Cardiac fibroblast (primary cell): ENCODE measurements at places on chromosomes 12 and 14.
A peak's percentile ranks its signal among the peaks of the same experiment; 100 is the strongest.

- DNase-seq = no peak
These were observed 180.5 kb downstream of the DAD1 start for GRCh38 chr14:22408547-22408946.

DNA sequence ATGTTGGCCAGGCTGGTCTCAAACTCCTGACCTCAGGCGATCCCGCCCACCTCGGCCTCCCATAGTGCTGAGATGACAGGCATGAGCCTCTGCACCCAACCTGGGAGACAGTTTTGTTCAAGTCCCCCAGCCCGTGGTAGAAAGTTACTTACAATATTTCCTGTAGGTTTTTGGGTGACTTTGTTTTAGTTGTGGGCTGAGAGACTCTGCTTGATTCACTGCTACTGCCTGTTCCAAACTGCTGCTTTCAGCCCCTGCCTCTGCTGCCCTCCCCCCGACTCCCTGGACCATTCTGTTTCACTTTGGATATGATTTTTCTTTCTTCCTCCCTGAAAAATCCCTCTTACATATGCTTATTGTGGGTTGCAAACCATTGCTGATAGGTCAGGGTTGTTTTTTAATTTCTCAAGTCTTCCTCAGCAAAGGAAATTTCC, 13.4 kb upstream of the PCNX1 start:
- DNase-seq = no peak

DNA sequence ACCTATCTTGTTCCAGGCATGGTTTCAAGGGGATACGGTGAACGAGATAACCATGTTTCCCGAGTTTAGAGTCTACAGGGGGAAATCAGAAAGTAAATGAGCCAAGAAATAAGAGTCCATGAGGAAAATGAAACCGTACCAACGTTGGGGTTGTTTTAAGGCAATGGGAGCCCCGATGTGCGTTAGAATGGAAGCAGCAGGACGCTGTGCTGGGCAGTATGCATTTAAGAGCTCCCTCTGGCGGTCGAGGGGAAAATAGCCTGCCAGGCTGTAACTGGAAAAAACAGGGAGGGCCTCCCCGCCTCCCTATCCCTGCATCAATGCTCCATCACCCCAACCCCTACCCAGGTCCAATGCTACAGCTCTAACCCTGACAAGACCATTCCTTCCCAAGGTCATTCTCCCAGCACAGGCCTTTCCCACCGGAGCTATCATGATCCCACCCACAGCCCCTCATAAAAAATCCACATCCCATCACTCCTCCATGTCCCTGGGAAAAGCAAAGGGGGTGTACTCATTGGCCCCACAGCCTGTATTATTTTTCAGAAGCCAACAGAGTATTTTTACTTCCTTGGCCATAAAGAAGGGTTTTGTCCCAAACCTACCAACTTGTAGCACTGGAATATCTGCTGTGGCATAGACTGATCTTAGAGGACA, 226.3 kb upstream of the NOS1 start:
- peak; percentile 25 for DNase-seq

- DNase-seq = peak; percentile 84
These were observed 18.3 kb downstream of the NOC4L start for GRCh38 chr12:132162508-132163031.

GRCh38 chr14:23562822-23563472, 4.6 kb downstream of the AP1G2 start:
- DNase-seq = peak; percentile 61

DNA sequence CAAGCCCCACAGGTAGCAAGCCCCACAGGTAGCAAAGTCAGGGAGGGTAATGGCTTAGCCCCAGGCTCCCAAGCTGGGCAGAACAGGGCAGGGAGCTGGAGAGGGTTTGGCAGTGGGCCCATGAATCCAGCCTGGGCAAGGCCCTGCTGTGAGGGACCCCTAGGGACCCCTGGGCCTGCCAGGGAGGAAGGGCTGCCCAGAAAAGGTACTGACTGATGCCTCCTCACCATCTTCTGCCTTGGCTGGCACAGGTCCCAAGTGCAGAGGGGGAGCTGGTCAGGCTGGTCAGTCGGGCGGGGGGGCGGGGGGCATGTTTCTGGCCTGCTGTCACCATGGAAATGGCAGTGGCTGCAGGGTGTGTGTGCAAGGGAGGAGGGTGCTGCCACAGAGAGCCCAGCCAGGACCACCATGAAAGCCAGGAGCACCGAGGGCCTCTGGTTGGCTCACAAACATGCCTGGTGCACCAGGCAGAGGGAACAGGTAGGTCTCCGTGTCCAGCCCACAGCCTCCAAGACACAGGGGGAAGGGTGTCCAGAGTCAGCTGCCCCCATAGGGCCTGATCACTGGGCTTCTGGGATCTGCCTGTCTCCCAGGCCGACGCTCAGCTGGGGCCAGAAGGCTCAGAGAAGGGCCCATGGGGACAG, 1.5 kb upstream of the CRIP2 start:
- no peak for DNase-seq

DNA sequence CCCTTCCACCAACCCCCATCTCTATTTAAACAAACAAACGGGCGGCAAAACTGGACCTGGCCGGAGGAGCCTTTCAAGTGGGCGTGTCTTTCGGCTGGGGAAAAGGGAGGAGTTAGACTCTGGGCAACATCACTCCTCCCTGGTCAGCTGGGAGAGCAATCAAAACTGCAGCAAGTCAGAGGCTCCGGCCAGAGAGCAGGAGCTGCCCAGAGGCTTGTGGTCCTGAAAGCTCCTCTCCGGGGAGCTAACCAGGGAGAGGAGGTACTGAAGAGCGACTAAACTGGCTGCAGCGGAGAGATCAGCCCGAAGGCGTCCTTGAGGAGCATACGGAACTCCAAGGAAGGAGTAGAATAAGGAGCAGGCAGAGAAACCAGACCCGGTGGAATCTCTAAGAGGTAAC, at the start of gene NEUROD4:
Gene NEUROD4, plus strand, starts transcription at position 191 of the 400 bp plus-strand sequence. CDS start 6,466 bp downstream, outside the sequence.
- peak; percentile 68 for DNase-seq
